ENCODE measurements at places on chromosomes 7 and 10. TPM values are rescaled to one million over a fixed set of nuclear protein-coding genes. Genes with fewer than 3 reads are reported as not detected.
A peak's percentile ranks its signal among the peaks of the same experiment; 100 is the strongest.

GRCh38 chr7:149569726-149570422, 72.3 kb upstream of the ZNF746 start:
- DNase-seq = no peak

DNA sequence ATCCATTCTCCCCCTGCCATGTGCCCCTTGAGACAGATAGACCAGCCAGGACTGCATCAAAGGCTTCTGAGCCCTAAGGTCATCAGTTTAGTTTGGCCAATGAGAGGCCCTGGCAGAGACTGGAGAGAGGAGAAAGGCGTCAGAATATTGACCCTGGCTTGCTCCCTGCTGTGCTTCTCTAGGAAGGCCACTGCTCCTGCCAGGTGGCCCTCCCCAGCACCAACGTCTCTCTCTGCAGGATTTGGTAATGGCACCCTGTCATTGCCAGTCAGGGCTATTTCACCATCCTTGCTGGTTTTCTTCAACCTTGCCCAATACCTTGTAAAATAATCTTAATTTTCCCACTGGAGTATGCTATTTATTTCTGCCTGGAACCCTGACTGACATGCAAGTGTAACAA, 38.8 kb upstream of the ZRANB1 start:
- no peak for DNase-seq

- no peak for DNase-seq
These were observed 64.4 kb upstream of the LEP start for GRCh38 chr7:128176696-128177095.

DNA sequence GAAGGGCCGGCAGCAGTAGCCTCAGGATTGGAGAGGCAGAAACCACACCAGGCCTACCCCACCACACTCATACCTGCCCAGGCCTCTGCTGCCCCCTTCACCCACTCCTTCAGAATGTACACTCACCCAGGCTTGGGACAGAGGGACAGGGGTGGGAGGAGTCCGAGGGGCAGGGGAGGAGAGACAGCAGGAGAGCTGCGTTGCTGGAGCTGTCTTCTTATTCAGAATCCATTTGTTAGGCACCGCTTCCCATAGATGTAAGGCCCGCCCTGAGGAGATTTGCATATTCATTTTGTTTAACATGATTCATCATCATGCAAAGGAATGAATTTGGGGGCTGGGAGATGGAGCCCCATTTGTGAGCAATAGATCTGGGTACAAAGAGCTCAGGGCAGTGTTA, 156.7 kb downstream of the CDH23 start:
- no peak for DNase-seq

GRCh38 chr10:50224330-50224952, 26.9 kb downstream of the ASAH2 start:
- peak; percentile 11 for DNase-seq

DNA sequence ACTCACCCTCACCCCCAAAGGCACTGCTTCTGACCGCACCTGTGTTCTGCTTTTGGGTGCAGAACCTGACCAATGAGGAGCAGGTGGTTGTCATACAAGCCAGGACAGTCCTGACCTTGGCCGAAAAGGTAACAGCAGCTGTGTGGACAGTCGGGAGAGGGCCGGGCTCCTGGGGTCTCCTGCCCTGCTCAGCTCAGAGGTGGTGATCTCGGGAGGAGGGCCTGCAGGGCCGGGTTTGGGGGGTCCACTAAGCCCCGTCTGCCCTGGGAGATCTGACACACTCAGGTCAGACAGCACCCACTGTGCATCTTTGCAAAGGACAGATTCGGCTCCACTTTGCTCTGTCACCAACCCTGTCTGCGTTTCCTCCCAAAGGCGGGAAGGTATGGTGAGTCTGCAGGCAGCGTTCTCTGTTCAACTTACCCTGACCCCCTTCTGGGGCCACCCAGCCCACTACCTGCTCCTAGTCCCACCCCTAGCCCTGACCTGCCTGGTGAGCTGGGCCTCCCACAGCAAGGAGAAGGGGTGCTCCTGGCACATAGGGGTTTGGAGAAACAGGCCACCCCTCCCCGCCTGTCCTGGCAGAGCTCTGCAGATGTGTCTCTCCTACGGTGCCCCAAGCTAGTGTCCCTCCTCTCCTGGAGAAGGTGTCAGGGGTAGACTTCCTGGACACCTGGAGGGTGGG, 33.7 kb upstream of the DPYSL4 start:
- DNase-seq = no peak

DNA sequence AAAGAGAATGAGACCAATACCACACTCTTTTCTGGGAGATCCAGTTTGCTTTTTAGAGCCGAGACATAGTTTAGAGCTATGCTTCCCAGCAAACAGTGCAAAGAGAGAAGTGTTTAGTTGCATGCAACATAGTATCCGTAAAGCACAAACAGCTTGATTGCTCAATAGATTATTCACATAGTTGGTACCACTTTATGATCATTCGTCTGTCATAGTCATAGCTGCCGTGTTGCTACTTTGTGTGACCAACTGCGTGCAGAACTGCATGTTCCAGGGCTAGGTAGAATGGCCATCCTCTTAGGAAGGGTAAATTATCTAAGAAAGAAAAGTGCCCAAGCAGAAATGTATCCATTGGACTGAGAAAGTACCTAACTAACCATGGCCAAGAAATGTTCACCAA, 203.5 kb upstream of the DKK1 start:
- DNase-seq = no peak

DNA sequence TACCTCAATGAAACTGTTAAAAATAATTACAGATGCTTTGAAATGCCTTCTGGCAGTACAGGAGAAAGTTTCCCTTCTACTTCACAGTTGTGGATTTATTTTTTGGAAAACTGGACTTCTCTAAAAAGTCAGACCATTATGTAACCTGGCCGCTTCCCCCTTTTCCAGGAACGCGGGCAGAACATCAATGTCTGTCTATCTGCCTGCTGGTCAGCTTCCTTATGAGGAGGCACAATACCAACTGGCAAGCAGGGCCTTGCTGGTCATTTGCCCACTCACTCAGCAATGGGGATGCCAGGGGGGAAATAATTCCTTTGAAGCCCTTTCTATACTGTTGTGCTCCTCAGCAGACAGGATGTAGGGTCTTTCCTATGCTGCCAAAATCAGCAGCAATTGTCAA, 22.5 kb upstream of the ADRB1 start:
- no peak for DNase-seq

- DNase-seq = no peak
These were observed 6.5 kb downstream of the BTBD16 start for GRCh38 chr10:122277526-122278136.

DNA sequence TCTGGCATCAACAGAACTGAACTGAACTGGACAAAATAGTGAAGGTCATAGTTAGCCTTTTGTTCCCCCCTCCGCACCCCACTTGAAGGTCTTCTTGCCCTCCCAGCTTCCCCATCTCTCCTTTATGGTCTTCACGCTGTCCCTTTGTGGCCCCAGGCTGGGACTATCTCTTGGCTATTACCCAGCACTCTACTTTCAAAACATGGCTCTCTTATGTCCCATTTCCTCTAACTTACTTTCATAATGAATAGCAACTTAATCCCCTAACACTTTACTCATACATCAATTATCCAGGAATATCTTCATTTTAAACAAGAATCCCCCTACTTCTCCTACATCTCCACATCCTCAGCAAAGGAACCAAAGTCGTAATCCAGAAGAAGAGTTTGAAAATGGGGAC, 135.3 kb upstream of the ITGB1 start:
- no peak for DNase-seq

DNA sequence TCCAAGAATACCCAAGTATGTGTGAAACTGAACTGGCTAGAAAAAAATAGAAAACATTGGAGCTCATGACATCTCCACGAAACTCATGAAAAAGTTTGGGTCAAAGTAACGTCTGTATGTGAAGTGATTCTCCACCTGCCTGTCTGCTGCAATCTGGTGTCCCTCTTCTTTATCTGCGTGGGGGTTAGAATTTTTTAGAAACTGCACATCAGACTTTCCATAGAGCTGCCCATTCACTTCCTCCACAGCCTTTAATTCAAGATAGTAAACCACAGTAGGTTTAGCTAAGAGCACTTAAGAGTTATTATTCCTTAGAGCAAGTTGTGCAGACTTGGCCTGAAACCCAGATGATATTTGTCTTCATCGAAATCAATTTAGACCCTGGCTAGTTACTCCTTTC, 55.3 kb downstream of the SCIN start:
- no peak for DNase-seq

DNA sequence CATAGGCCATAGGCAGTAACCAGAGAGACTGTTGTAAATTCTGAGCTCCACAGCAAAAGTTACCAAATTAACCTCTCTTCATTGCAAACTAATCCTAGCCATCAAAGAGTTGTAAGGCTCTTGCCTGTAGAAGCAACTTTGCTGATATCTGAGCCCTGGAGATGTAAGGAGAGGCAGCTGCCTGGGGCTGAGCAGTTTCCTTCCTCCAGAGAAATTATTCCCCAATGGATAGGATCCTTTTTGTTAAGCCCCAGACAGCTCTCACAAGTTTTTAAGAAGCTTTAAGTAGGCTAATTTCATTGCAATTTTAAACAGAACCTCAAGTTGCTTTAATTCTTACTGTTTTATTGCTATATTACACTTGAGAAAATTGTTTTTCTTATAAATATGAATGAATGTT, 211.1 kb downstream of the GALNT17 start:
- no peak for DNase-seq

DNA sequence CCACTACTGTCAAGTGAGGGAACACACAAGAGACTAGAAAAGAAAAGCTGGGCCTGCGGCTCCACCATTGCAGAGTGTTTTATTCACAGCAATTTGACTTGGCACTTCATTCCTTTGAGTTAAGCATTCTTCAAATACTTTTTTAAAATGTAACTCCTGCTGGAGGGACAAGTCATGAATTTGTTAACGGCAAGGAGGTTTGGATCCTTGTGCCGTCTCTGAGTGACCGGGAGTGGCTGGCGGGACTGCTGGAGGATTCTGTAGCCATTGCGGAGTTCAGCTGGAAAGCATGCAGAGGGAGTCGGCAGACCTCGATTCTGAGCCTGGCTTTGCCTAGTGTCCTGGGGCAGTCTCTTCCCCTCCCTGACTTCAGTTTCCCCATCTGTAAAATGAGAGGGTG, 9.8 kb downstream of the HSPA12A start:
- DNase-seq = no peak

DNA sequence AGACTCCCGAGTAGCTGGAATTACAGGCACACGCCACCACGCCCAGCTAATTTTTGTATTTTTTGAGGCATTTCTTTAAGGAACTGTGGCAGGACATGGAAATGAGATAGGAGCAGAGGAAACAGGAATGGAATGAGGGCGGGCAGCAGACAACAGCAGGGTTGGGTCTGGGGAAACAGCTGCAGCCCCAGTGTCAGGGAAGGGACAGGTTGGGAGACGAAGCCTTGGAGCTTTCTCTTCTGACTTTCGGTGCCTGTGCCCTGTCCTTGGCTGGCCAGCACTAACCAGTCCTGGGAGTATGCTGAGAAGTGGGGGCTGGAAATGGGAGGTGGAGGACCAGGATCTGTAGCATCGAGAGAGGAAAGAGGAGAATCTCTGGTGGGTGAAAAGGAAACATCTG, 47.4 kb downstream of the ATOH7 start:
- no peak for DNase-seq

DNA sequence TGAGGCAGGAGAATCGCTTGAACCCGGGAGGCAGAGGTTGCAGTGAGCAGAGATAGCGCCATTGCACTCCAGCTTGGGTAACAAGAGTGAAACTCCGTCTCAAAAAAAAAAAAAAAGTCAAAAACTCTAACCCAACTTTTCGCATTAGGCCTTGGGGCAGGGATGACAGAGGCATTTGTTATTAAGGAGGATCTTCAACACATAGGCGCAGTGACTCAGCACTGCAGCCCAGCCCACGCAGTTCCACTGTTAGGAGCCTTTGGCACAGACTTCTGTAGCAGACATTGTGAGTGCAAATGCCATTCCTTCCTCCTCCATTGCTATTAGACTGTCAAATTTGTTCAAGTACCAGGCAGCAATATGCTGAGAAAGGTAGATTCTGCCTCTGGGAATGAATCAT, 43.1 kb upstream of the KLHL7 start:
- DNase-seq = no peak

- no peak for DNase-seq
These were observed 15.6 kb downstream of the SORCS1 start for GRCh38 chr10:107148906-107149305.

DNA sequence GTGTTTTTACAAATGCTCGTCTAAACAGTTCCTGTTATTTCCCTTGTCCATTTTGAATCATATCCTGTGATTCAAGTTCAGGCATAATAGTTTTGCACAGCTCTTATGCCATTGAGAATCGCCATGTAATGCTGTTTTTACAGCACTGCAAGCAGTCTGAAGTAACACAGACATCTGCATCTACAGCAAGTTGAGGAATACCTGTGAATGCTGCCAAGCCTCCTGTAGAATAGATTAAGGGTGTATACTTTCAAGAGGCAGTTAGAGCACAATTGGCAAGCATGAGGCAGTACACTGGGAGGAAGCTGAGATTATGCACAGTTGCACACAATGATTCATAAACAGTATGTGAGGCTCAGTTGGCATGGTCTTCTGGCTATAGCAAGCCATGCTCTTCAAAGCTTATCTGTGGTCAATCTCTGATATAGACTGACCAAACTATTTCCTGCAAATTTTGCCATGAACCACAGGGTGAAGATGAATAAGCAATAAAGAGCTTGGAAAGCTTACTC, 121.9 kb upstream of the AKR1E2 start:
- peak; percentile 61 for DNase-seq

DNA sequence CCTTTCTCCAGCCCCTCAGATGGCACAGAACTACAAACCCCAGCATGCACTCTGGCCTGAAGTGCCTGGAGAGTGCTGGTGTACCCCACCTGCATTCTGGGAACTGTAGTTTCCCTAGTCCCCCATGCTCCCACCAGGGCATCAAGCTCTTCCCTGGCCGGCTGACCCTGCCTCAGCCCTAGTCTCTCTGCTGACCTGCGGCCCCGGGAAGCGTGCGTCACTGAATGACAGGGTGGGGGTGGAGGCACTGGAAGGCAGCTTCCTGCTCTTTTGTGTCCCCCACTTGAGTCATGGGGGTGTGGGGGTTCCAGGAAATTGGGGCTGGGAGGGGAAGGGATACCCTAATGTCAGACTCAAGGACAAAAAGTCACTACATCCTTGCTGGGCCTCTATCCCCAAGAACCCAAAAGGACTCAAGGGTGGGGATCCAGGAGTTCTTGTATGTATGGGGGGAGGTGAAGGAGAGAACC, 2.1 kb downstream of the NOS3 start:
- no peak for DNase-seq

DNA sequence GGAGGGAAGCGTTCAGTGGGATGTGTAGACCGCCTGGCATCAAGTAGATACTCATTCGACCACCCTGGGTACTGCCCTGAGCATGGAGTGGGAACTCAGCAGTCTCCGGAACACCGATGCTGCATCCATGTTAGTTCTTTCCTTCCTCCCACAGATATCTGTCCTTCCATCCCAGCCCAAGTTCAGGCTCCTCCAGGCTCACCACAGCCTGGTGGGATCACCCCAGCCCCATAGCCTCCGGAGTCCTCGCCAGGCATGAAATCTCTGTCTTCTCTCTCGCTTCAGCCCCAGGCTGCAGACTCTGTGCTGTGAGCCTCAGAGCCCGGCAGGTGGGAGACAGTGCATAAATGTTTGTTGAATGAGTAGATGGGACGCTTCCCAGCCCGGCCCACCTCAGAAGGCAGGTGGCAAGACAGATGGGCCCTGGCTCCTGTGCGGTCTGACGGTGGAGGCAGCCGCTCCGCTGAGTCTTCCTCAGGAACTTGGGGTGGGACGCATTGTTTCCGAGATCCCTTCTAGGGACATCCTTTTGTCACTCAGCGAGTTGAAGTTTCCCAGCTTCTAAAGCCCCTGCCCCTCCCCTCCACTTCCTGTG, 42.9 kb downstream of the ELFN1 start:
- no peak for DNase-seq

The PLXDC2 gene
- total RNA-seq = 92.0 TPM

The ASAH2 gene
- 2.8 TPM for total RNA-seq

The NOS3 gene
- total RNA-seq = 12.6 TPM

The DENND10 gene
- total RNA-seq = 30.0 TPM

The CCDC136 gene
- 25.3 TPM for total RNA-seq

The HABP2 gene
- 296 TPM for total RNA-seq

The COMTD1 gene
- 20.0 TPM for total RNA-seq

The SCART1 gene
- total RNA-seq = 3.6 TPM

Data from mucosa of gallbladder (tissue), 1 donor.